Muscle of arm (tissue), 14 donors: ENCODE measurements at places on chromosomes 4 and X.

DNA sequence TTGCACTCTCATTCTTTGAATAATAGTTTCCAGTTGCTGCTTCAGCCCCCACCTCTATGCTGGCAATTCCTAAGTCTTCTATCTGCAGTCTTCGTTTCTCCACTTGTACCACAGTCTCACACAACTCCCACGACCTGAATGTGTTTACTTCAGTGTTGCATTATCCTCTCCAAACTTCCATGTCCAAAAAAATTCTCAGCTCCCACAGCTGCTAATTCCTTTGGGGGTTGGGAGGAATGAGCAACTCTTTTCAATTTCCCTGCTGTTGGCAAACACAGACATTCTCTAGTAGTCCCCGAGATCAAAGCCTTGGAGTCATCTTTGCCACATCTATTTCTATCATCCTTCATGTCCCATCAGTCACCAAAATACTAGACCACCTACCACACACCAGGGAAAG lies 14.4 kb upstream of the CDS1 start:
- no peak for DNase-seq

- no peak for DNase-seq
Observed at GRCh38 chr4:94571298-94571697, 119.6 kb downstream of the PDLIM5 start.

DNA sequence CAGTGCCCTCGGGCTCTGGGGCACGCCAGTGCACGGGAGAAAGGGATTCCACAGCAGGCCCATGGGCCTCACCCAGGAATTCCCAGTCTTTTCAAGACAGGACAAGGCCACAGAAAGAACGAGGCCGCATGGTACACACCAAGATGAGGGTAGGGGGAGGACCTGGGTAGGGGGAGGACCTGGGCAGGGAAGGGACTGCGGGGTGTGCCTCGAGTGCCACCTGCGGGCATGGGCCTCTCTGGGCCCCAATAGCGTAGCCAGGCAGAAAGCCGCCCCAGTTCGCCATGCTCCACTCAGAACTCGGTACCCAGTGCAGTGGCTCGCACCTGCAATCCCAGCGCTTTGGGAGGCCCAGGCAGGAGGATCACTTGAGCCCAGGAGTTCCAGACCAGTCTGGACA lies 14.0 kb upstream of the DUSP9 start:
- no peak for DNase-seq

- DNase-seq: no peak
Observed at GRCh38 chr4:6469144-6469543, 3.3 kb downstream of the PPP2R2C start.

DNA sequence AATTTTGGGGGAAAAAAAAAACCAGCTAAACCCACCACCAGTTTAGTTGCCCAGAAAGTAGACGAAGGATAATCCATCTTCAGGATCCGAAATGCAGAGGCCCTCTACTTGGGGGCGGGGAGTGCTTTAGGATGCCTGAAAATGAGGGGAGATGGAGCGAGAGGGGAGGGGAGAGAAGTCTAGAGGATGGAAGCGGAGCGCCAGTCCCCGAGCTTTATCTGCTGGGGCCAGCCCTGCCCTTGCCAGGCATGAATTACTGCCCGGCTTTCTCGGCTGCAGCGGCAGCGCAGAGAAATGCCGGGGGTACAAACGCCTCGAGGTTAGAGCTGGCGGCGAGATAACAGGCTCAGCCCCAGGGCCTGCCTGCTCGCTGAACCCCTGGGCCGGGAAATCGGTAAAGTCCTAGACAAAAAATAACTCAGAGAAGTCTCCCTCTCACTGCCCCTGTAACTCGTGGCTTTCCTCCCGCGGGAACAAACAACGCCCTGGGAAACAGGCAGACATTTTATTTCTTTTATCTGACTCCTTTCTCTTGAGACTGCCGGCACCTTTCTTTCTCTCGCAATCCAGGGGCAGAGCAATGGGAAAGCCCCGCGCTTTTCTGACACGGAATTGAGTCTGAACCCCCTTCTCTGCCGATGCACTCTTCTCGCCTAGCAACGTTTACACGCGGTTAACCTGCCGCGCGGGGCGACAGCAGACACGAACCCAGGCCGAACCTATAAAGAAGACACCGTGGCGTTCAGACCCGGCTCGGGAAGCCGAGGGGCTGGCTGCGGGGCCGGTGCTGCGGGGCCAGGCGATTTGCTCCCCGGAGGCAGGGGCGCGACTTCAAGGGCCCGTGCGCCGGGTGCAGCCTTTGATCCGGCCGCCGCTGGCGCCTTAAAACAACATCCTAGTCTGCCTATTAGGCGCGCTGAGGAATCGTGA lies 3.1 kb upstream of the MSX1 start:
- DNase-seq: no peak

- DNase-seq: peak; percentile 57
Observed at GRCh38 chrX:119573840-119574393, 446 bp upstream of the UBE2A start.

DNA sequence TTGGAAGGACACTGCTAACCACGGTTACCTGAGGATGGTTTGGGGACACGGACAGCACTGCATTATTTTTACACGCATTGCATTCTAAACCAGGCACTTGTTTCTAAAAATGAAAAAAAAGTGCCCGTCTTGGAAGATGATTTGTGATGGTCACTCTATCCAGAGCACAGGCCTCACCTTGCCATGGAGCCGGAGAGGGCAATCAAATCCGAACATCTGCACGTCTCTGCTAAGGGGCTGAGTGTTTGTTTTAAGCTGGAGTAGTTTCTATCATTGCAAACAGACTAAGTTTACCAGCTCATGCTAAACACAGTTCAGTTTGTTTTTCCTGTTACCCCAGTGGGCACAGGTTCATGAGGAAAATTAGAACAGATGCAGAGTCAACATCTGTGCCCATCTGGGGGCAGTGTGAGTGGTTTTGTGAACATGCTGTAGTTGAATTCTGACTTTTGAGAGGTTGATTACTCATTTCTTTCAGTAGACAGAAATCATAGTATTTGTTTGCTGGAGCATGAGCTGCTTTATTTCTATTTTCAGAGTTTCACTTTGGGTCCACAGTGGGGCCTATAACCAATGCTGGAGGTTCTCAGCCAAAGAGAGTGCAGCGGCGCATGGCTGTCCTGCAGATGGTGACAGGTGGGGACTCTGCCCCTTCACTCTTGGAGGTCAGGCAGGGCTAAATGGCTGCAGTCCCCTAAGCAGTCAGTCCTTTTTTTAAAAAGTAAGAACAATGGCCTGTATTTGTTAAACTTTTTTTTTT lies 65.4 kb upstream of the ENPP6 start:
- no peak for DNase-seq

- no peak for DNase-seq
Observed at GRCh38 chr4:151563194-151563593, 154.2 kb downstream of the FHIP1A start.

DNA sequence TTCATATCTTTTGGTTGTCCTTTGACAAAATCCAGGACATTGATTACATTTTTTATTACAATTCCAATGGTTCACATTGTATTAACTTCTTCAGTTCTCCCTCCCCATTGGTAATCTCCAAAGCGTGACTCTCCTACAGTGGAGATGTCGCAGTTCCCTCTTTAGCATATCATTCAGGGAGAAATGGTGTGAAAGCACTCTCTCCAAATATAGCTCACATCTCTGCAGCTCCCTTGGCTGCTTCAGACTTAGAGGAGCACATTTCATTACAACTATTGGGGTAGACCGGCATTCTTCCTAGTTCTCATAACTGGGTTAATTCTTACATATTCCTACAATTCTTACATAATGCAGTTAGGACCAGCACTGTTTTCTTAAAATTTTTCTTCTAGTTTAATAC lies 25.3 kb downstream of the RNF150 start:
- no peak for DNase-seq

- no peak for DNase-seq
Observed at GRCh38 chr4:188578657-188579056, 439.4 kb downstream of the TRIML1 start.

DNA sequence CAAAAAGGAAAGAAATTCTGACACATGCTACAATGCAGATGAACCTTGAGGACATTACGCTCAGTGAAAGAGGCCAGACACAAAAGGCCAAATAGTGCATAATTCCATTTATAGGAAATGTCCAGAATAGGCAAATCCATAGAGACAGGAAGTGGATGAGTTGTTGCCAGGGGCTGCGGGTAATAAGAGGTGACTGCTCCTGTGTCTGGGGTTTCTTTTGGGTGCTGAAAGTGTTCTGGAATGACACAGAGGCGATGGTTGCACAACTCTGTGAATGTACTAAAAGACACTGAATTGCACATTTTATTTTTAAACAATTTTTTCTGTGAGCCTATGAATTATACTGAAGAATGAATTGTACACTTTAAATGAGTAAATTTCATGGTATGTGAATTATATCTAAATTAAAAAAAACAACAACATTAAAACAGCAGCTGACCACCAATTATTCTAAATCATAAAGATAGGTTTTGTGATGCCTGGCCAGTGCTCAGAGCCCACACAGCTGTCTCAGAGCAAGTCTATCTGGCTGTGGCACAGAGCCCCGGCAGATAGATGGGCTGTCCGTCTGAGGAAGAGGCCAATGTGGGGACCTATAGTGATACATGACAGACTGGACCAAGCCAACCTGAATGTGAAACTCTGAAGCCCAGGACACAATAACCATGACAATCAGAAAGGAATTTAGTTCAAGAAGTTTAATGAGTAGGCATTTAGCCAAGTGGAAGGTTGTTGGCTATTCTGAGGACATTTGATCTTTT lies 23.5 kb upstream of the IRAK1 start:
- no peak for DNase-seq

GRCh38 chr4:40458109-40458508 lies 123.0 kb downstream of the CHRNA9 start:
- DNase-seq: no peak

- peak; percentile 48 for DNase-seq
Observed at GRCh38 chr4:22515888-22516541, at the start of gene ADGRA3. TSS of gene ADGRA3 (minus strand) at chr4:22516066. CDS start at chr4:22515784, 282 bp downstream.

GRCh38 chr4:37389967-37390580 lies 145.5 kb downstream of the NWD2 start:
- DNase-seq: peak; percentile 30

GRCh38 chr4:147313108-147313507 lies 167.8 kb upstream of the EDNRA start:
- no peak for DNase-seq

DNA sequence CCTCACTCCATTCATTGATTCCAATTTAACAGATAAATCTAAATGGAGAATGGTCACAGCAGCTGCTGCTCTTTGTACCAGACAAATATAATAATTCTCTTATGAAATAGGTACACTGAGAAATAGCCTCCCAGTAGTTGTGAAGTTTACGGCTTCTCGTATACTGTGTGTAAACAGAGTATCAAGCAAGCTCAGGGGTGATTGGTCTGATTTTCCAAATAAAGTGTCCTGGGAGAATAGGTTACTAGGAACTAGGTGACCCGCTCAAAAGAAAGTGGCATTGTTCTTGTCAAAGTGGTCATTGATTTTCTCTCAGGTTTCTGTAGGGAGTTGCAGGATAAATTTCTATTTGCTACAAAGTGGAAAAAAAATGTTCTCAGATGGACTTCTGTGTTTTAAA lies 838.2 kb downstream of the RAPGEF2 start:
- no peak for DNase-seq

DNA sequence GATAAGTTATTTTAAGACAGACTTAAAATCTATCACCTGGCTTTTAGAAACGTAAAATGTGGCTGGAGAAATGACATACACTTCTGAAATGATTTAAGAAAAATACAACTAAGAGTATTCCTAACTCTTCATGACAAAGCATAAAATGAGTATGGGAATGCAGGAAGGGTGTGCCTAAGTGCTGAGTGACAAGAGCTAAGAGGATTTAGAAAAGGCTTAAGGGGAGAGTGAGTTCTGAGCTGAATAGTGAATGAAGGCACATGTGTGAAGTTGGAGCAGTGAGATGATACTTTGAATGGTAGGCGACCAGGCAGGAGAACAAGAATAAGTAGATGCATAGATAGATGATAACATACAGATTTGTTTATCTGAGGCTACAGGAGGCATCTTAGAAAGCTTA lies 458.3 kb upstream of the TENM3 start:
- DNase-seq: no peak

GRCh38 chr4:68147079-68147478 lies 17.4 kb upstream of the TMPRSS11F start:
- DNase-seq: no peak

GRCh38 chr4:141914746-141915145 lies 278.4 kb downstream of the IL15 start:
- no peak for DNase-seq

DNA sequence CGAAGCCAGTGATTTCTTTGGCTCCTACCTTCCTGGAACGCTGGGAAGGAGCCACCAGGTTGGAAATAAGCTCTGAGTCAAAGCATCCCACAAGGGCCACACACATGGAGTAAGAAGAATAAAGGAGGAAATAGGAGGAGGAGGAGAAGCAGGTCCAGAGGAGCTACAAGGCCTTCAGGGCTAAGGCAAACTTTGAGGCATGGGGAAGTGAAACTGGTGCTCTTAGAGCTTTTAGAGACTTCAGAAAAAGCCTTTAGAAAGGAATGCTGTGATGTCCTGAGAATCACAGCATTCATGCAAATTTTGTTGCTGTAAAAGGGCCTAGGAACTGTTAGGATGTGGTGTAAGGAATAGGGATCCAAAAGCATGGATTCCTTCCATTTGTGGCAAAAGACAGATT lies 135.9 kb upstream of the ARHGEF9 start:
- no peak for DNase-seq

DNA sequence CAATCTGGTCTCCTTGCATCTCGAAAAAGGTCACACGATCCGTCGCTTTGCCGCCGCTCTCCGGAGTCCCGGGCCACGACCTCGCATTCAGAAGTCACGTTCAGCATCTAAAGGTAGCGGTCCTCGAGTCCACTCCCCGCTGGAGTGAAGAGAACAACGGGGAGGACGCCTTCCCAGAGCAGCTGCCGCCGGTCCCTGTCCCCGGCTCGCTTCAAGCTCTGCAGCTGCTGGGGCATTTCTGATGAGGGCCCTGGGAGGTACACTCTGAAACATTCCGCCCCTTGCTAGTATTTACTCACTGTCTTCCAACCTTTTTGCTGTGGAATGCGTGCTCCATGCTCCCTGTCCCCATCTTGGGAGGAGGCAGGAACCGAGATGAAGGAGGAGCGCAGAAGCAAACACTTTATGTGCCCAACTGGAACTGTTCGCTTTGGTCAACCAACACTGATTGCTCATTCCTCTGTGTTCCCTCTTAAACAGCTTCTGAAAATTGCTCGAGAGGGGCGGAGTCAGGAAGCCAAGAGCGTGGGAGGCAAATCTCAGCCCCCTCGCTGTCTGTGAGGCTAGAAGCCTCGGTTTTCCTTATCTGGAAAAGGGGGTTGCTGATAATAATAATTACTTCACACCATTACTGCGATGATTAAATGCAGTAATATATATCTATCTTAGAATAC lies 6.4 kb upstream of the VAMP7 start:
- DNase-seq: no peak
